ENCODE measurements at places on chromosomes 11 and 22.
A peak's percentile ranks its signal among the peaks of the same experiment; 100 is the strongest.

DNA sequence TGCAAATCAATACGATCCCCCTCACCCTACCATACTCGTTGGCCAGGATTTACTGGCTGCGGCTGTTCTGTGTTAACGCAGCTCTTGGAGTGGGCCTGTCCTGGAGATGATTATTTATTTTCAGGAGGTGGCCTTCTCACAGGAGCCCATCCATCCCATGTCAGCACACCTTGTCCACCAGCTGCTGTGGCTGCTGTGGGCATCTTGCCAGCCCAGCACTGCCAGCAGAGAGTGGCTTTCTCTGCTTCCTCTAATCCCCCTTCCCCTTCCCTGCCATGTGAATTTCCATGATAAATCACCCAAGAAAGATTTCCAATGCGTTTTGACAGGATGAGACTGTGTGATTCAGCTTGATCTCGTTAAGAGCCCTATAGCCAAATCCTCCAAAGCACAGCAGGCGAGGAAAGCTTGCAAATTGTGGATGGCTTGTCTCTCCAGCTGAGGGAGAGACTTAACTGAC, 309.1 kb upstream of the C11orf87 start:
- no peak for DNase-seq

GRCh38 chr11:126310200-126310991, 6.5 kb downstream of the DCPS start:
- DNase-seq = peak; percentile 57

DNA sequence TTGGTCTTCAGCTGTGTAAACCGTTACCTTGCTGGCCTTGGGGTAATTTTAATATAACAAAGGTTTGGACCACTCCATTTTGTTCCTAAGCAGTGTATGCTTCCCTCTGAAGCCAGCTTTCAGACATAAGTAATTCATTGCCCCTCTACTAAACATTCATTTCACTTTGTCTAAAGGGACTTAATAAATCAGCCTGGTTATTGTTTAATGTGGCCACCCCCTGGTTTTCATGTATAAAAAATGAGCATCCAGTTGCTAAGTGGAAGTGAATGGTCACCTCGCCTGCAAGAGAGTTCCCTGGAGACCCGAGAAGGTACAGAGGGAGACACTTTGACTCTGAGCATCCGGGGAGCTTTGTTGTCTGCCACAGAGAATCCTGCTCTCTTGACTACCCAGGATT, 3.9 kb downstream of the ABTB2 start:
- no peak for DNase-seq

DNA sequence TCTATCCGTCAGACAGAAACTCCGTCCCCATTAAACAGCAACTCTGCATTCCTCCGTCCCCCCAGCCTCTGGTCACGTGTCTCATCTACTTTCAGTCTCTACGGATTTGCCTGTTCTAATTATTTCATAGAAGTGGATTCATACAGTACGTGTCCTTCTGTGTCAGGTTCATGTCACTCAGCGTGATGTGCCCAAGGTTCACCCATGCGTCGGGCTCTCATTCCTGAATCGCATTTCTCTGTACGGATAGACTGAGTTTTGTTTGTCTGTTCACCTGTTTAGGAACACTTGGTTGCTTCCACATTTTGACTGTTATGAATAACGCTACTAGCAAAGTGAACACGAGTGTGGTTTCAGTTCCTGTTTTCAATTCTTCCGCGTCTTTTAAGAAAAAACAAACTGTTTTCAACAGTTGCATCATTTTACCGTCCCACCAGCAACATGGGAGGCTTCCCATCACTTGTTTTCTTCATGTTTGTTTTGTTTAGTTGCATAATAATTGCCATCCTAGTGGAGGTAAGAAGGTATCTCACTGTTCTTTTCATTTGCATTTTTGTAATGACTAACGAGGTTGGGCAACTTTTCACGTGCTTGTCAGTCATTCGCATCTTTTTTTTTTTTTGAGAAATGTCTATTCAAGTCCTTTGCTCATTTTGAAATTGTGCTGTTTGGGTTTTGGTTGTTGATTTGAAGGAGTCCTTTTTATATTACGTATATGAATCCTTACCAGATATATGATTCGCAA, 8.9 kb upstream of the NLRP6 start:
- DNase-seq = peak; percentile 61

All from activated naive CD4-positive, alpha-beta T cell treated with anti-CD3 and anti-CD28 coated beads, Interleukin-2, amount 50 U/mL, for 16 hours (primary cell).